ENCODE measurements at places on chromosomes 5 and 9.

DNA sequence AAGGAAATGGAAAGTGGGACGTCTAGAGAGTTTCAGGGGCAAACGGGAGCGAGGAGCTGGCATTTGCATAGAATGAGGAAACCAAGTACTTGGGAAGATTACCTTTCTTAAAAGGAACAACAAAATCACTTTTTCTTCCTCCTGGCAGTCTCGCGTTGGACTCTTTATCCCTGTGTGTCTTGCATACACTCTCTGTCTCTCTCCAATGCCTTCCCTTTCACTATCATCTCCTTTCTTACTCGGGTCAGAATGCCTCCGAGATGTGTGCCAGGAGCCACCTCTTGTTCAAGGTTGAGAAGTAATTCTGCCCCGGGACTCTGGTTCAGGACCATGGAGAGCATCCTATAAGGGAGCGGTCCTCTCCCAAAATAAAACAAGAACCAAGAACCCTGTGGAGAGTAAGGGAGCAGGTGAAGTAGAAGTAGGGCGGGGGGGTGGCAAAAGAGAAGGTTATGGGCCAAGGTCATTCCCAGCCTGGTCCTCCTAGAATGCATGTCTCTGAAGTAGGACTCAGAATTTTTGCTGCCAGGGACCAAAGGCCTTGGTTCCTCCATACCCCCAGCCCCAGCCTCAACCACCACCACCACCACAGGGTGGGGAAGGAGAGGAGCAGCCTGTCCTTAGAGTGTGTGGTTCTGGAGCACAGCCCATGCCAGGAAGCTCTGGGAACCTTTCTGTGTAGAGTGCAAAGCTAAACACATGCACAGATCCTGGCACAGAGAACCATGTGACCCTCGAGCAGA is 72.1 kb upstream of the ARAP3 start:
- DNase-seq: peak; percentile 19

- DNase-seq: no peak
These were observed 12.0 kb downstream of the GDF9 start for GRCh38 chr5:132854301-132854700.

DNA sequence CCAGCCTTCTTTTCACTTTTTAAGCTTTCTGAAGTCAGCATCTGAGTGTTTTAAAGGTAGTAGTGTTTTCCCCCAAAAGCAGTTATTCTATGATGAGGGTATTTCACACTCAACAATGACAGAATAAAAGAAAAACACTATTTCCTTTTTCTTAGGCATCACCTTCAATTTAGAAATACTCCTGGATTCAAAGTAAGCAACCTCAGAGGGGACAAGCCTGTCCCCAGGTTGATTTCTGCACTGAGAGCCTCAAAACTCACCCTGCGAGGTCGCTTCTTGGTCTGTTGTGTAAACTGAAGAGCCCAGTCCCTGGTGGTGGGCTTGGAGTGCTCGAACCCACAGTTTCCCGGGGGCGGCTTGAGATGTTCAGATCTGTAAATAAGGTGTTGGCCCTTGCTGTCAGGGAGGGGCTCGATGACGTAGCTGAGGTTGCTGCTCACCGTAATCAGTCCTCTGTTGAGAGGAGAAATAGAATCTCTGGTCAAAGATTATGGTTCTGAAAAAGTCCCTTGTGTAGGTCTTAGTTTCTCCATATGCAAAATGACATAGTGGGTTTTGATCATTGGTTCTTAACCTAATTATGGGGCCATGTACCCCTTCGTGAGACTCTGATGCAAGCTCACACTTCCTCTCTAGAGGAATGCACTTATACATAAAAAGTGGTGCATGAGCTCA is 55.9 kb downstream of the ADAM19 start:
- no peak for DNase-seq

DNA sequence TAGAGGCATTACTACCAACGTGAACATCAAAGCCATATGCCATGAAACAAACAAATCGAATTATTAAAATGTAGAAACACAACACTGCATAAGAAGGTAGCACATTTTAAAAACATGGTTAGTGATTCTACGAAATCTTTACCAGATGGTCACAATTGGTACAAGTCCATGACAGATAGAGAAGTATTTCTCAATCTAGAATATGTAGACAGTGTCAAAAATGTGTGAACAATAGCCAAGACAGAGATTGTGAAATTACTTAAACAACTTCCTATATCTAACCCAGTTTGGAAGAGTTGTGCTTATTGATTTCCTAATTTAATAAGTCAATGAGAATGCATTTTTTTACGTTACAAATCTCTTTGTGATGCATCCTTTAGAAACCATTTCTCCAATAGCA is 1121.6 kb downstream of the MAT2B start:
- DNase-seq: no peak

GRCh38 chr5:129049126-129049799 is 45.3 kb upstream of the ISOC1 start:
- DNase-seq: no peak

- peak; percentile 20 for DNase-seq
These were observed 861 bp downstream of the ZFYVE16 start for GRCh38 chr5:80408484-80409366.

- peak; percentile 43 for DNase-seq
These were observed 18.0 kb downstream of the MTRR start for GRCh38 chr5:7886849-7887475.

DNA sequence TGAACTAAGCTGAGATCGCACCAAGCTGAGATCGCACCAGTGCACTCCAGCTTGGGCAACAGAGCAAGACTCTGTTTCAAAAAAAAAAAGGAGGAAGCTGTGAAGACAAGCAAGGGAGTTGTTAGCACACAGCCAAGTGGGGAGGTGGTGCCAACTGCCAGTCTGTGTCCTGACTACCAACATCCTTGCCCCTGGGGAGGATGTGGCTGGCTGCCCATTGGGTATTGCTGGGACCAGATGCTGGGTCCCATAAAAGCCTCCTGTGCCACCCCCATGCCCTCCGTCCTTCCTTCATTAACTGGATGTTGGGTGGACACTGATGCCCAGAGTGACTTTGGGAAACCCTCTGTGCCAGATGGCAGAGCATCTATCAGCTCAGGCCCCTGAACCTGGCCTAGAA is 157.1 kb upstream of the COL5A1 start:
- DNase-seq: no peak

DNA sequence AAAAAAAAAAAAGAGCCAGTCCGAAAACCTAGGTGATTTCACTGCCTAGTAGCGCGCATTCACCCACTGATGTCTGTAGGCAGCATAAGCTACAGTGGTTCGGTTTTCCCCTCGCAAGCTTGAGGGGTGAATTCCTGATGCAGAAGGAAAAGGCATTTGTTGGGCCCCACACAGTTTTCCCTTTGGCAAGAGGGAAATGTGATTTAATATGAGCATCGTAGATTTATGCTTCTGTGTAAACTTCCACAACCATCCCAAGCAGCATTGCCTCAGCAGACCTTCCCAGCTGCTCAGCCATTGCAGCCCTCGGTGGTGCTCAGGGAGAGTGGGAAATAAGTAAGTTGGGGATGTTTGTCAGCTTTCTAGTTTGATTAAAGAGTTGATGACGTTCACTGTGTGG is 231.5 kb upstream of the PPP1R2B start:
- DNase-seq: no peak

- DNase-seq: no peak
These were observed 46.7 kb upstream of the TBC1D9B start for GRCh38 chr5:179954434-179954833.

GRCh38 chr5:120449501-120449900 is 14.6 kb upstream of the PRR16 start:
- DNase-seq: no peak

GRCh38 chr9:131799177-131799823 is 59.4 kb upstream of the RAPGEF1 start:
- peak; percentile 16 for DNase-seq

DNA sequence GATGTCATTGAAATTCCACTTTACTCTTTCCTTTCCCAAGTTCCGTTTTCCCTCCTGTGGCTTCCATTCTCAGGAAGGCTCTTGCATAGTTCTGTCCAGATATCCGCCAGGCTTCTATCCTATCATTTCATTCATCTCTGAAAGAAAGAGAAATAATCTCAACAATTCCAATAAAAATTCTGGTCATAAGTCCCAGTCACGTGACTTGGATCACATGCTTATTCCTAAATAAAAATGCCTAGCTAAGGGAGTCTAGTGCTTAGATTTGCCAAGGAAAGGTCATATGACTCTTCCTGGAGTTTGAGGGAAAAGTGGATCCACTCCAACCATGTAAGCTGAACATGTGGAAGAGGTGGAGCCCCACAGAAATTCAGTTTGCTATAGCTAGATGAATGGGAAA is 146.0 kb upstream of the PPP1R2B start:
- DNase-seq: no peak

DNA sequence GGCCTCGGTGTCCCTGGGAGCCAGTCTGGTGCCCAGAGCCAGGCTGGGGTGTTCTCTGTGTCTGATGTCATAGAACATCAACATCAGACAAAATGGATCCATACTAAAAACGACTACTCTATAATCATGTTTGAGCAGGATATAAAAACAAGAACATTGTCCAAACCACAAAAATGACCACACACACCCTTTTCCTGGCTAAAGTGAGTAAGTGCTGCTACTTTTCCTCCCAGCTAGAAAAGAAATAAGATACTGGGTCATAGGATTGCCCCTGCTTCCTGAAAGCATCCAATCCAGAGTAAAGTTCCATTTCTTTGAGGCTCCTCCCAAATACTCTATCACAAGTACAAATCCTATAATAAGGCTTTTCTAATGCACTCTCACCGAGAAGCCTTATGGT is 19.7 kb upstream of the TRAF1 start:
- peak; percentile 76 for DNase-seq

GRCh38 chr5:112210430-112211005 is 208.6 kb downstream of the EPB41L4A start:
- DNase-seq: peak; percentile 33

- DNase-seq: no peak
These were observed 21.4 kb downstream of the GOLGA2 start for GRCh38 chr9:128254362-128254761.

DNA sequence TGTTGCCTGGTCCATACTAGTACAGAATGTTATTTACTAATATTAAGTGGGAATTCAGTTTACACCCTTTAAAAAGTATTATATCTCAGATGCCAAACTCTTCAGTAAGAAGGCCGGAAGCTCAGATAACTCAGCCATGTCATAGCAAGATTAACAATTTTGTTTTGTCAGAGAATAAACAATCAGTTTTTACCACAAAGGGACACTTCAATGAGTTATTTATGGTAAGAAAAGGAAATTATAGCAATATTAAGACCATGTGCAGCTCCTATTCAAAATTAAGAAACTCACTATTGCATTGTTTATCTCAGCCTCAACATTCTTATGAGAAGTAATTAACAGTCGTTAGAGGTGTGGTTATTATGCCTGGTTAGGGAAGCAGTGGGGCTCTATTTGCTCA is 13.1 kb upstream of the ARL15 start:
- DNase-seq: no peak

DNA sequence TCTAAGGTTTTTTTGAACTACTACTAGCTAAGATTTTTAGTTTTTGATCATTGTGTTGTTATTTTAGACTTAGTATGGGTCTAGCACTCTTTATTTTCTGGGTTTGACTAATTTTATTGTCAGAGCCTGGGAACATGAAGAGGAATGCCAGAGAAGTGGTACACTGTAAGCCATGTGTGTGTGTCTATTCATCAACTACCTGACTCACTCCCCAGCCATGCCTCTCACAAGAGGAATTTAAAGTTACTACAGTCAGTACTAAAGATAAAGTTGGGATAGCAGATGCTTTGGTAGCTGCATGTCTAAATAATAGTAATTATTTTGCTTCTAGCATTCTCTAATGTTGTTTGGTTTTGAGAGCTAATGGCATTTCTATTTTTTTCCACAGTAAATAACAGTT is 264.8 kb downstream of the CSNK1G3 start:
- no peak for DNase-seq

GRCh38 chr5:40877371-40877988 is 31.8 kb upstream of the C7 start:
- DNase-seq: no peak

DNA sequence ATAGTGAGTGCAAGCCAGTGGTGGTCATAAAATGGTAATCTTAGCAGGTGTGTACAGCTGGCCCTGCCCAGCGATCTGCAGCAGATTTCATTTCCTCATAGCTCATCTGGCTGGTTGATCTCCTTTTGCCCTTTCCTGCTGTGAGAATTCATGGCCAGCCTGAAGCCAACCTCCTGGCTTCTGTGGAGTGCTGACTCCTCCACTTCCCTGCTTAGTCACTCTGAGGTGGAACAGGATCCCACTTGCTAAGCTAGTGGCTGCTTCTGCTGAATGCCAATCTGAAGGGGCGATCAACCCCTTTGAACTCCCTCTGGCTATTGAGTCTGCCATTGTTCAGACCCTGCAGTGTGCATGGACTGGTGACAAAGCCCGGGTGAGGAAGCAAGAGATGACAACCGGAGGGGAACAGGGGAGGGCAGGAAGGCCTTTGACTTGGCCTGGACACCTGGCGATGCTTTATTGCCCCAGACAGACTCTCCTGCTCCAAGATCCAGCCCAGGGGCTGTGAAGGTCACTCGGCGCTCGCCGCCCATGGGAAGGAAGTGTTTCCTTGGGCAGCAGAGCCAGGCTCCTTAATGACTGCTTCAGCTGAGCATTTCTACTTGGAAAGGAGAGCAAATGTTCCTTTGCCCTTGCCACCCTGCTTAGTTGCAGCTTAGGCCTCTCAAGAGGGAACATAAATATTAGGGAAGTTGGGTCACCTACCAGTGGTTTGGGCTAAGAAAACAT is 341.1 kb downstream of the ZSWIM6 start:
- peak; percentile 17 for DNase-seq

DNA sequence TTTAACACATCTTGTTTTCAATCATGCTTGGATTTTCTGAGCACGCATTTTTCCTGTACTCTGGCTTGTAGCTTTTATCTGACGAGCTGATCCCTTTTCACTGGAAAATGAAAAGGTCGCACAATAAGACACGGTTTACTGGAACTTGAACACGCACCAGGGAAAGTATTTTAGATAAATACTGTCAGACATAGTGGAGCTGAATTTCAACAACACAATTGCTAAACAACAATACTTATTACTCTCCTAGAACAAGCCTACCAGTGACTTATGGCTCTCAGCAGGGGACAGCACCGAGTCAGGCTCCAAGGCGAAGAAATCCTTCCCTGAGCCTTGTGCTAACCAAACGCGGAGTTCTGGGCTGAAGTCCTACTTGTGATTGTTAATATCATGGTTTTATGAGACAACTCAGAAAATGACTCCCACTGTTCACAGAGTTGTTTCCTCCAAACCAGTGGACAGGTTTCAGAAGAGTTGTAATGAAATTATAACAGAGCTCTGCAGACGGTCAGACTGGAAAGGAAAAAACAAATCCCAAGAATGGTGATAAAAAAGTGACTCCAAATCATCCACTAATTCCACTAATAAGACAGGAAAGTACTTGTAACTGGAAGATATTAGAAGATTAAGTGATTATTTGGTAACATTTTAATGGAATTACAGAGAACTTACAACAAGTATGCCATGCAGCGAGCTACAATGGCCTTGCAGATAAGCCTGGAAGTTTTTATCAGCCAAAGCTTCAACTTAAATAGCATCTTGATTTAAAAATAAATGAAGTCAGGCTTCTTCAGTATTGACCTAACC is 359.6 kb downstream of the EBF1 start:
- peak; percentile 28 for DNase-seq
